ENCODE measurements at places on chromosomes 13 and 19. TPM values are rescaled to one million over a fixed set of nuclear protein-coding genes. Genes with fewer than 3 reads are reported as not detected.

DNA sequence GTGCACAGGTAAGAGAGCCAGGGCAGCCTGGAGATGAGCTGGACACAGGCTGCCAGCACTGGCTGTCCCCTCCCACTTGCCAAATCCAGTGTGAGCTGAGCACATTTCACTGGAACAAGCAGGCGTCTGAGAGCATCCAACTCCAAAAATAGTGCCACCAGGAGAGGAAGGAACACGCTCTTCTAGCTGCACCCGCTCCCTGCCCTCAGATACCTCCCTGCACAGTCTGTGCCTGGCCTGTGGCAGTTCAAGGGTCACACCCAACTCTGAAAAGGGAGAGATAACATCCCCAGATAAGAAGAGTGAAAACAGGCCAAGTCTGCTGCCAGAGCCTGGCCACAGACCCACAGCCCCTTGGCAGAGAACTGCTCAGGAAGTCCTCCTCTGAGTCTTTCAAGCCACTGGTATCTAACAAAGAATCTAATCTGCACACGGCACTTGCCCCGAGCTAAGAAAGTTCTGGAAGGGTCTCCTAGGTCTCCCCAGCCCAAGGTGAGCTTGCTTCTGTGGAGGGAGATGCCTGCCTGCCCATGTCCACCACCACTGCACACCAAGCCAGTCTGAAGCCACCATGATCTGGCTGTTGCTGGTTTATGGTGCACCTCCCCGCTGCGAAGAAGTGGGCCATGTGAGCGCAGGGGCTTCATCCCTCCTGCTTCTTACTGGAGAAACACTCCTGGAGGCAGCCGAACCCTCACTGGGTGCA is 14.7 kb downstream of the ELL start:
- H3K4me1 ChIP-seq = peaks cover 48% of the 10 kb centered on the region
- H3K36me3 ChIP-seq = no peaks in the 10 kb centered on the region
- no peak for DNase-seq
- peak overlapping the region; percentile 47 for H3K27ac ChIP-seq

GRCh38 chr19:39645800-39646411 is 9.8 kb upstream of the LGALS16 start:
- H3K4me1 ChIP-seq = no peaks in the 10 kb centered on the region
- DNase-seq = no peak
- no peak overlapping the region for H3K4me3 ChIP-seq
- H3K27me3 ChIP-seq = no peaks in the 10 kb centered on the region

- H3K27me3 ChIP-seq = no peaks in the 10 kb centered on the region
- peak overlapping the region; percentile 62 for H3K27ac ChIP-seq
- peak overlapping the region; percentile 86 for H3K4me3 ChIP-seq
- H3K4me1 ChIP-seq = peaks cover 7% of the 10 kb centered on the region
- peak; percentile 56 for DNase-seq
Measured at GRCh38 chr19:2478278-2478755, 2.4 kb downstream of the GADD45B start.

- H3K36me3 ChIP-seq = no peaks in the 10 kb centered on the region
- no peak for DNase-seq
- H3K4me3 ChIP-seq = no peak overlapping the region
- H3K4me1 ChIP-seq = no peaks in the 10 kb centered on the region
Measured at GRCh38 chr19:4149518-4150288, 3.7 kb upstream of the CREB3L3 start.

GRCh38 chr19:33492090-33492489 is 29.5 kb downstream of the PEPD start:
- no peaks in the 10 kb centered on the region for H3K4me1 ChIP-seq
- H3K36me3 ChIP-seq = no peaks in the 10 kb centered on the region
- DNase-seq = no peak

- no peak overlapping the region for H3K4me3 ChIP-seq
- no peaks in the 10 kb centered on the region for H3K4me1 ChIP-seq
- DNase-seq = no peak
- no peaks in the 10 kb centered on the region for H3K36me3 ChIP-seq
- no peak overlapping the region for H3K27ac ChIP-seq
- no peaks in the 10 kb centered on the region for H3K27me3 ChIP-seq
Measured at GRCh38 chr19:48353677-48354076, 10.1 kb downstream of the TMEM143 start.

DNA sequence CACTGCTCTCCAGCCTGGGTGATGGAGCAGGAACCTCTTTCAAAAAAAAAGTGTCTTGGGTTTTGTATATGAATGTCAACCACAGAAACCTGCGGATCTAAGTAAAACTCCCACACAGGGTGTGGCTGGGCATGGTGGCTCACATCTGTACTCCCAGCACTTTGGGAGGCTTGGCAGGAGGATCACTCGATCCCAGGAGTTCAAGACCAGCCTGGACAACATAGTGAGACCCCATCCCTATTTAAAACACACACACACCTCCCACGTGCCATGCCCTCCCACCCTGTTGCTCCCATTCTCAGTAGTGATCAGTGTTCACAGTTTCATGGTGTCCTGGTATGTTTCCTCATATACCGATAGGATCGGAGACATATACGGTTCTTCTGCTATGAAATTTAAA is 9.2 kb downstream of the TMED1 start:
- no peaks in the 10 kb centered on the region for H3K4me1 ChIP-seq
- DNase-seq = no peak
- H3K36me3 ChIP-seq = no peaks in the 10 kb centered on the region
- H3K4me3 ChIP-seq = no peak overlapping the region
- no peaks in the 10 kb centered on the region for H3K27me3 ChIP-seq
- H3K27ac ChIP-seq = no peak overlapping the region

GRCh38 chr19:6532244-6532999 is 1.6 kb downstream of the TNFSF9 start:
- no peaks in the 10 kb centered on the region for H3K27me3 ChIP-seq
- no peaks in the 10 kb centered on the region for H3K36me3 ChIP-seq

- no peaks in the 10 kb centered on the region for H3K27me3 ChIP-seq
- H3K27ac ChIP-seq = peak overlapping the region; percentile 78
- peak; percentile 76 for DNase-seq
- H3K4me3 ChIP-seq = peak overlapping the region; percentile 50
- H3K4me1 ChIP-seq = peaks cover 17% of the 10 kb centered on the region
Measured at GRCh38 chr19:45782820-45783785, 813 bp upstream of the DMPK start.

- H3K27me3 ChIP-seq = no peaks in the 10 kb centered on the region
- H3K4me3 ChIP-seq = no peak overlapping the region
- H3K27ac ChIP-seq = no peak overlapping the region
Measured at GRCh38 chr19:50932018-50932689, 20.7 kb downstream of the KLK5 start.

- H3K27me3 ChIP-seq = no peaks in the 10 kb centered on the region
- no peak for DNase-seq
- H3K4me3 ChIP-seq = no peak overlapping the region
- H3K27ac ChIP-seq = no peak overlapping the region
- no peaks in the 10 kb centered on the region for H3K4me1 ChIP-seq
- H3K36me3 ChIP-seq = no peaks in the 10 kb centered on the region
Measured at GRCh38 chr19:51566489-51567100, 4.5 kb upstream of the ZNF175 start.

DNA sequence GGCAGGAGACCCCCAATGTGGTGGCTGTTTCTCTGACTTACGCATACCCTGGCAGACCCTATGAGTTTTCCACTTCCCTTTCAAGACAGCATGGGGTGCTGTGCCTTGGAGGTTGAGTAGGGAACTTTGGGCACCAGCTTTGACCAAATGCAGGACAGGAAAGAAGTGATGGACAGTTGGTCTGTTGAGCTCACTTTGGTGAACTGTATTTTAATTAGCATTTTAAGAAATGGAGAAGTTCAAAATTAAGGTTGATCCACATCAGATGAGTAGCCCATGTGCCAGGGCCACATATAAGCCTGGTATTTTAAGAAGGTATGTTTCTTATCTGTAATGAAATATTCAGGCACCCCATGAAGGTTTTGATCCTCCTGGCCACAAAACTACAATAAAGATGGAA is 46.1 kb upstream of the RAP2A start:
- no peaks in the 10 kb centered on the region for H3K4me1 ChIP-seq
- no peak for DNase-seq
- H3K4me3 ChIP-seq = no peak overlapping the region
- H3K36me3 ChIP-seq = no peaks in the 10 kb centered on the region
- no peaks in the 10 kb centered on the region for H3K27me3 ChIP-seq

DNA sequence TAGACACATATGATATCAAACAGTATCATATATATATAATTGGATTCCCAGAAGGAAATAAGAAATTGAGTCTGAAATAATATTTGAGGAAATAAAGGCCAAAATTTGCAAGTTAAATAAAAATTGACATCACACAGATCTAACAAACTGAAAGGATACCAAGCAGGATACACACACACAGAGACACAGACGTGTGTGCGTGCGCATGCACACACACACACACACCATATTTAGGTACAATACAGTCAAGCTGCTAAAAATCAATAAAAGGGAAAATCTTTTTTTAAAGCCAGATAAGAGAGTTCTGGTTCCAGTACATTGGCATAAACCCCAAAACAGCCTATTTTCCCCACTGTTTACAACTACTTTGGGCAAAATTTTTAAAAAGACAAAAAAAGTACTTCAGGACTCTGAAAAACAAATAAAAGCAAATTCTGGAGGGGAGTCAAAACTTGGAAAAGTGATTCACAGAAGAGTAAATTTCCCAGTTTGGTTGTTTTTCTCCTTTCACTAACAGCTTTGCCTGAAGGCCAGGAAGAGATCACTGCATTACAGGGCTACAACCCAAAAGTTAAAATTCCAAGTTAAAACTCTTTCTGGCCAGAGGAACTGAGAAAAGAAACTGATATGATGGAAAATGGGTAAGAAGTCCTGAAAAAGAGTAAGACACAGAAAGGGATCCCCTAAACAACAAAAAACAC is 16.2 kb downstream of the MYCBP2 start:
- peaks cover 4% of the 10 kb centered on the region for H3K4me1 ChIP-seq
- DNase-seq = no peak
- H3K36me3 ChIP-seq = no peaks in the 10 kb centered on the region
- H3K27ac ChIP-seq = no peak overlapping the region

DNA sequence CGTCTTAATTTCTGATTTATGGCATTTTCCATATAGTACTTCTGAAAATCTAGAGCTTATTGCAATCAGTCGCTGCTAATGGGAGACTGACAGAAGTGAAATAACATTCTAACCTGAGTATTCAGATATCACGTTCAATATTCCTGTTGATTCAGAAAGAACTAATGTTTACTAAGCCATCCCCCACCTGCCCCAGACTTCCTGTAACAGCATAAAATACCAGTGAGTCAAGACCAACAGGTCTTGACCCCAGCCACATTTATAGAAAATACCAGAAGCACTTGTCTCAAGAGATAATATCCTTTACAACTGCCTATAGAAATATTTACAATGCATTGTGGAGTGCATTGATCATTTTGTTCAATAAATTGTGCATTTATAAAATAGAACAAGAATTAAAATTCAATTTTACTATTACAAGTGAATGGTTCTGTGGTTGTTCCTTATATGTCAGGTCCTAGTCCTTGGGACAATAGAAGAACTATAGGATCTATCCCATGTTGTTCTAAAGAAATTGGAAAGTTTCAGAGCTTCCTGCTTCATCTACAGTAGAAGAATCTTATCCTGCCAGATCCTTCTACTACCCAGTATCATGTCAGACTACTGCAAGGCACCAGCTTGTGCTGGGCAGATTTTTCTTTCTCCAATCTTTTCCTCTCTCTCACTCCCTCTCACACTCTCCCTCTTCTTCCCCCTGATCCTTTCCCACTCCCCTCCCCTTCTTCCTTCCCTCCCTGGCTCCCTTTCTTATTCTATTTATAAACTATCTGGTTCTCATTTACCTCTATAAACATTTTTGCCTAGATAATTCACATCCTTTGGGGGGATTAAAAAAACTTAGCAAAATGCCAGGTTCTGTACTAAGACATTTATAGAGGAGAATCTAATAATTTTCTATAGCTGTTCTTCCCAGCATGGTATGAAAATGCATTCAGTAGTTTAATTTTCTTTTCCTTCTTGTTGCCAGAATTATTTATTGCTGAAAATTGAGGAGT is 629.9 kb downstream of the DIAPH3 start:
- H3K4me1 ChIP-seq = no peaks in the 10 kb centered on the region
- no peak overlapping the region for H3K4me3 ChIP-seq
- H3K36me3 ChIP-seq = no peaks in the 10 kb centered on the region
- no peaks in the 10 kb centered on the region for H3K27me3 ChIP-seq
- DNase-seq = no peak

- no peaks in the 10 kb centered on the region for H3K27me3 ChIP-seq
- DNase-seq = no peak
- no peaks in the 10 kb centered on the region for H3K4me1 ChIP-seq
- H3K27ac ChIP-seq = no peak overlapping the region
- H3K4me3 ChIP-seq = no peak overlapping the region
Measured at GRCh38 chr13:68304286-68304893, 1074.3 kb upstream of the PCDH9 start.

GRCh38 chr19:51460164-51460992 is 2.1 kb upstream of the SIGLEC8 start:
- no peak for DNase-seq
- no peaks in the 10 kb centered on the region for H3K4me1 ChIP-seq
- H3K27me3 ChIP-seq = no peaks in the 10 kb centered on the region
- no peak overlapping the region for H3K4me3 ChIP-seq
- no peaks in the 10 kb centered on the region for H3K36me3 ChIP-seq

GRCh38 chr13:113342820-113343691 is 20.9 kb downstream of the GRTP1 start:
- DNase-seq = peak; percentile 8
- H3K27me3 ChIP-seq = no peaks in the 10 kb centered on the region
- H3K36me3 ChIP-seq = no peaks in the 10 kb centered on the region
- H3K4me3 ChIP-seq = no peak overlapping the region
- no peaks in the 10 kb centered on the region for H3K4me1 ChIP-seq

DNA sequence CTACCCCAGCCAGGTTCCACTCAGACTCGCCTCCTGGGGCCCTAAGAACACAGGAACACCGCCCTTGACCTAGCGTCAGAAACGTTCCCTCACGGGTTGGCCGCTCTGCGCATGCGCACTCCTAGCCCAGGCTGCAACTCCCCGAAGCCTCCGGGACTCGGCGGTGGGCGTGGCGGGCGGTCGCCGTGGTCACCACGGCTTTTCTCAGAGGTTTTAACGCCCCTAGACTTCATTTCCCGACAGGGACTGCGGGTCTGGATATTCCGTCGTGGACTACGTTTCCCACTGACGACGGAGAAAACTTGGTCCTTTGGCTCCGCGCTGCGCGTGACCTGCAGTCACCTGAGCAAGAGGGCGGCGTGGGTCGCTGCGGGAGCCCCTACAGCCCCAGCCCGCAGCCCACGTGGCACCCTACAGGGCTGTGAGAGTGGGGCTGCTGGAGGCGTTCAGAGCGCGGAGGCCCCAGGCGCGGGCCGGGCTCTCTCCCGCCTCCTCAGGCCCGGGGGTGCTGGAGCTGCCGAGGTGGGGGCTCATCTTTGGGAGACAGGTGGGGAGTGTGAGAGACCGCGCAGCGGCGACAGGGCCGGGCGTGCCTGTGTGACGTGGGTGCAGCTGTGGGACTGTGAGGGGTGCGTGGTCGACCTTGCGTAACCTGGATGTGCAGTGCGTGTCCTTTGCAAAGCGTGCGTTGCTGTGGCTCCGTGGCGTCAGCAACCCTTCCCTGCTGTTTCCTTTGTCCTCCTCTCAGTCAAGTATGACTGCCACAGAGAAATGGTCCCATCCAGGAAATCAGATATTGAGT is 38.0 kb upstream of the ZNF573 start:
- H3K4me1 ChIP-seq = peaks cover 5% of the 10 kb centered on the region
- H3K4me3 ChIP-seq = peak overlapping the region; percentile 57
- no peak overlapping the region for H3K27ac ChIP-seq

The EBI3 gene
- total RNA-seq = 2.7 TPM

The PODNL1 gene
- 2.0 TPM for total RNA-seq

The RNF113B gene
- not detected for total RNA-seq

The GPR12 gene
- not detected for total RNA-seq

The AZU1 gene
- not detected for total RNA-seq

The HRC gene
- total RNA-seq = 2.1 TPM

The ZNF626 gene
- 34.1 TPM for total RNA-seq

The CLDN10 gene
- 28.7 TPM for total RNA-seq

The ZNF627 gene
- 31.5 TPM for total RNA-seq

Data from ovary (tissue), 10 donors.